NCI-H2081 treated with DMSO at 0.1 percent for 48 hours (cell line): ENCODE measurements at places on chromosomes 3 and 15.

- no peak for DNase-seq
Measured at GRCh38 chr15:57728436-57728835, 21.9 kb downstream of the POLR2M start.

GRCh38 chr3:137554242-137554641, 209.9 kb upstream of the SOX14 start:
- no peak for DNase-seq

DNA sequence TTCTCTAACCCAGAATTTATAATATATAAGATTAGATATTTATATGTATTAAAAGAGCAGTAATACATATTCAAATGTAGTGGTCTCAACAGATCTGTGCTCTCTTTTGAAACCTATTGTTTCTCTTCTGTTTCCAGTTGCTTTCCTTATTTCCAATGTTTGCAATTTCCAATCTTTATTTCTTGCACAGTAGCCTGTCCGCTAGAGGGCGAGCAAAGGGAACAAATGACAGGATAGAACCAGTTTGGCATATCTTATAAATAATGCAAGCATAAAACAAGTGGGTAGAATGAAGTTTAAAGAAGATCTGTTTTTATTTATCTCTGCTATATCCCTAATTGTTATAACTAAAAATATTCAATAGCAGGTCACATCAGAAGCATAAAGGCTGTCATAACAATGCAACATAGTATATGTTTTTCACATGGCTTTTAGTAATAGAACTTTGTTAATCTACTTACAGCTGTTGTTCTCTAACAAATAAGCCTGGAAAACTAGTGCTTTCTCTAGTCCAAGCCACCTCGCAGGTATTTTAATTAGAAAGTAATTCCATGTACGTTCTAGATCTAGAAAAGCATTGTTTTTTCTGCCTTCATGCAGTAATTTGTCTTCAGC, 15.1 kb upstream of the TCAIM start:
- DNase-seq: peak; percentile 6

DNA sequence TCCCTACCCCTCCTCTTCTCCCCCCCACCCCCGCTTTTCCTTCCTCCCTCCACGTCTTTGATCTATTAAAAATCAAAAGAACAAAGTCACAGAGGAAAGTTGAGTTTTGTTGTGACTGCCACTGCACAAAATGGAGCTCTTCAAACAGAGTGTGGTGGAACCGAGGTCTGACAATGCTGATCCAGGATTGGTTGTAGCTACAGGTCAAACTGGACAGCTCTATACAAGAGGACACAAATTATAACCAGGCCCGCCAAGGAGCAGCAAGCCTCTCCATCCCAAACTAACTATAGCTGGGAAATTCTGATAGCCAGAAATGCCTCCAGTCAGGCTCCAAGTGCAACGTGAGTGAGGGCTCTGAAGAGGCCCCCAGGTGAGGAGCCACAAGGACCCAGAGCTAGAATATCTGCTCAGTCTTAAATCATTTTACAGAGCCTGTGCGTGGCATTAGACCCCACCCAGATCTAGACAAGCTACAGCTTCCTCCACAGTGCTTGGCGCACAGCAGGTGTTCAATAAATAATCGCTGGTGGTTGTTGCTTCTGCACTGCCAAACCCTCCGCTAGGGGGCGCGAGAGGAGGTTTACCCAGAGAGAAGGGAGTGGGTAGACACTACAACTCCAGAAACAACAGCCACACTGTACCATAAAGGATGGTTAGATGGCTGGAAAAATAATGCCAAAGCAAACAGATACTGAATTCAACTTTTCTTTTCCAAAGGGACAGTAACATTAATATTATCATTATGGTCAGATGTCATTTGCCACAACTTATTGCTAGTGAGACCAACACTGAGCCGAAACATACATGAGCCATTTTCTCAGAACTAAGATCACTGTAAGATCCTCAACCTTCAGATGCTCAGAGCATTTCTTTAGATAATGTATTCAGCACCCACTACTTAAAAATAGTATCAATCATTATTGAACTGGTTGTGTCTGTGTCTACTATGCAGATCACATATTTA, 44.6 kb downstream of the ZIC4 start:
- DNase-seq: no peak

DNA sequence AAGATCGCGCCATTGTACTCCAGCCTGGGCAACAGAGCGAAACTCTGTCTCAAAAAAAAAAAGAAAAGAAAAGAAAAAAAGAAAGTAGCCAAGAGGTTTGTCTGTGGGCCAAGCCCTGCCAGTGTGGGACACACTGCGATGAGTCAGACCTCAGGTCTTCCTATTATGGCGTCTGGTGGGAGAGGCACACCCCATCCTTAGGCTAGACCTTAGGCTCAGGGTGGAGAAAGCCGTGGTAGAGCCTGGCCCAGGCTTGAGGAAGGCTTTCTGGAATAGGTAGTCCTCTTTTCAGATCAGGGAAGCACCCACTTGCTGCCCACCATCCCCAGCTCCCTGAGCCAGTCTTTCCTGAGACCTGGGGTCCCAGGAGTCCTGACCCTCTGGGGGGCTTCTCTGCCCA, 6.0 kb downstream of the HEMK1 start:
- no peak for DNase-seq

DNA sequence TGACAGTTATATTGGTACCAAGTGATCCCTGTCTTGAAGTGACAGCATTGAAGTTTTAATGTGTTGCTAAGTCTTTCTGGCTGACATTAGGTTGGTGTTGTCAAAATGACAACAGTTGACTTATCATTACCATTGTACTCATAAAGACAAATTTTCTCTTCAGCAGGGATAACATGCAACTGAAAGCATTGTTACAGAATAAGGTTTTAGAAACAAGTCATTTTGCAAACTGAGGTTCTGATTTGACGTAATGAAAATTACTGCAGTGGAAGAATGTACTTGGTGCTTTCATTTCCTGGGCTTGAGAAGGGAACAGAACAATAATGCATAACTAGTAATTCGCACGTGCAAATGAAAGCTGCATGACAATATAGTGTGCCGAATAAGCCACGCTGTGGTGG, 75.1 kb downstream of the MOBP start:
- no peak for DNase-seq

- DNase-seq: no peak
Measured at GRCh38 chr15:44956388-44956787, at the start of gene TERB2. TERB2 (plus strand) TSS chr15:44956687; CDS start chr15:44956719, 32 bp downstream.

GRCh38 chr3:14554715-14555114, 14.6 kb upstream of the GRIP2 start:
- no peak for DNase-seq

DNA sequence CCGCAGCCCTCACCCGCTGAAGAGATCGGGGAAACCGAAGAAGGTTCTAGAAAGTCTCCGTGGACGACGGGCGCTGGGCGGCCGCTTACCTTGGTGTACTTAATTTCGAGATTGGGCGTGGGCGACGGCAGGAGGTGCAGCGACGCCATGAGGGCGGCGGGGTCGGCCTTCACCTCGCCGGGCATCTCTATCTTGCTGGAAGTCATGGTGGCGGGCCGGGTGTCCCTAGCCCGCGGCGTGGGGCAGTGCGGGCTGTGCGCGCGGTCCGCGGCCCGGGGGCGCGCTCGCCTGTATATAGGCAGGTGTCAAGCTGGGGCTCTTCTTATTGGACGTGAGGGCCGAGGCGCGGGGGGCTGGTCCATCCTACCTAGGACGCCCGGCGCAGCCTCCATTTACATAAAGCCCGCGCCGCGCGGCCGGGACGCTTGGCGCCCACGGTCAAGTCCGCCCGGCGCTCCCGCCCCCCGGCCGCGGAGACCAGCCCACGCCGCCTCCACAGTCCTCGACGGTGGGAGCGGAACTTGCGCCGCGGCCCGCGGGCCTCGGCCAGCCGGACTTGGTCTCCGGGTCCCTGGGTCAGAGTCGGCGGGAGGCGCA, at the start of gene ALDH1A2:
Gene ALDH1A2 (minus strand): TSS at position 267 of the 597 bp plus-strand sequence. CDS start 61 bp downstream, at position 206.
- no peak for DNase-seq

DNA sequence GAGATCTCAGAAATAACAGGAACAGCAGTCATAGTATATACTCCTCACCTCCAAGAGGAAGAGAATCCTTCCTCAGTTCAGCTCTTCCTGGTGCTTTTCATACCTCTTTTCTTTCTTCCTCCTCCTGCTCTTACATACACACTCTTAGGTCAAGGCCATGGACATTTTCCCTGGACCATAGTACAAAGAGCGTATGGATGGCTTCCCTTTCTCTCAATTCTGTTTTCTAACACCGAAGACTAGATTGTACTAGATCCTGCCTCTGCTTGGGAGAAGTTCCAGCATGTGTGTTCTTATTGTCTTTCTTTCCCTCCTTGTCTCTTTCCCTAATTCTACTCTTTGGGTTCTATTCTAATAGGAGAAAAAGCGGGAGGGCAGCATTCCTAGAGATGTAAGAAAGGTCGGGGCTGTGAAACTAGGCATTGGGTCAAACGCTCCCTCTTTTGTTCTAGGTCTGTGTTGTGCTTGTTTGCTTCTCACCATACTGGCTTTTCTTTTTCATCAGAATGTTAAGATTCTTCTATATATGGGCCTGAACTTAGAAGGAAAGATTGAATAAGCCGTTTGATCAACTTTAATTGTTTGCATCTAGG, 77.4 kb downstream of the VPS8 start:
- DNase-seq: no peak

DNA sequence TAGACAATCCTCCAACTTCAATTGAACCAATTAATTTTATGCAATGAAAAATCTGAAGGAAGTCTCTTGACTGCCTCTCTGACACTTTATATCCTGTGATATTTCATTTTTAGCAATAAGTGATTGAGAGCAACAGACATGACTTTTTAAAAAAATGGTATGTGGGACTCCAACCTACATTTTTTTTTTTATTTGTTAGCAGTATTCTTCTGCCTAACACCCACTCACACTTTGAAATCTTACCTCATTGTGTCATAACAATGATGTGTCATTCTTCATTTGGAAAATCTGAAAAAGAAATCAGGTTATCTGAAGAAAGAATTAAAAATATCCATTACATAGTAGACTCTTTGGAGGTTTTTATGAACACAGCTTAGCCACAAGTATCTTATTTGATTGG, 541.3 kb upstream of the KCNMB2 start:
- DNase-seq: no peak

DNA sequence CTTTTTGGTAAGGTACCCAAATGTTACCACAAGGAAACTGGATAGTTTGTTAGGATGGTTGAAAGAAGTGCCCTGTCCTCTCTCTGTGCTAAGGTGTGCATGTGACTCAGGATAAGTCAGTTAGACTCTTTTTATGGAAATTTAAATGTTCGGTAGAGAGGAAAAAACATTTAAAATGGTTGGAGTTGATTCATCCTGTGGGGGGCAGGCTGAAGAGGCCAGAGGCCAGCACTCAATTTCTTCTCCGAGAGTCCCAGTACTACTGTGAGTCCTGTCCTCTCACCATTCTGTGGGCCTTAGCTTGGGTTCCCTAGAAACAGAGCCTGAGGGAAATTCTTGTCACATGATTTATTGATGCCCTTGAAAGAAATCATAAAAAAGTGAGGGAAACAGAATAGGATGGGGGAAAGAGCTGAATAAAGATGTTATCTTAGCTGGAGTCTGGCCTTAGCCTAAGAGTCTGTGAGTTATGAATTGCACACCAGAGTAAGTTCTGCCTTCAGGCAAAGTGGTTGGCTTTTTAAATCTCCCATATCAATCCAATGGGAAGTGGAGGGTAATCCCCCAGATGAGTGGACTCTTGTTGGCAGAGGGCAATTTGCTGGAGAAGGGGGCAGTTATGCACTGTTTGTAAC, 106.5 kb upstream of the GALNT15 start:
- no peak for DNase-seq

DNA sequence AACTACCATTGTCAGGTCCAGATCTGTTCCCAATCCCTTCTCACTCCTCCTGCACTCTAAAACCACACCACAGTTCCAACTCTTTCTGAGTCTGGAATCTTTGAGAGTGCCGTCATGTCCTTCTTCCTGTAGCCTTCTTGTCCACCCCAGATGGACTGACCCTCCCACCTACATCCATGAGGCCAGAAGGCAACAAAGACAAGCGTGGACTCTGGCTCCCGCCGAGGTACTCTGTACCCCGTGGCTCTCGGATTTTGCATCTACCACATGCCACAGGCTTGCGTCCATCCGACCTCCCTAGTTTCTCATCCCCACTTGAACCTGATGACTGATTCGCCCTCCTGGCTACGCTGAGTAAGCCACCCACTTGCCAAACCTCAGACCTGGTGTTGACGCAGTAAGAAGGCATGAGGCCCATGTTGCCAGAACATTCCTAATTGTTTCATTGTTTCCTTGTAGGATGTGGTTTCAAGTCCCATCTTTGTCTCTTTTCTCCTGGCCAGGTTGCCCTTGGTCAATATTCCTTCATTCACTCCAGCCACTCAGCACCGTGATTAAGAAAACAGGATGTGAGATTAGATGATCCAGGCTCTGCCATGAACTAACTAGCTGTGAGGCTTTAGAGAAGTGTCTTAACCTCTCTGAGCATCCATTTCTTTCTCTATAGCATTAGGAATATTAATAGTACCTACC, 1.1 kb upstream of the ZBTB38 start:
- DNase-seq: no peak
